ENCODE measurements at places on chromosomes 3 and 15. TPM values are rescaled to one million over a fixed set of nuclear protein-coding genes. Genes with fewer than 3 reads are reported as not detected.
A peak's percentile ranks its signal among the peaks of the same experiment; 100 is the strongest.

The SLC28A2 gene
- not detected for total RNA-seq

The TEX9 gene
- total RNA-seq: 12.7 TPM

The AMIGO3 gene
- 0.29 TPM for total RNA-seq

The P2RY1 gene
- under 0.01 TPM for total RNA-seq

GRCh38 chr15:60675763-60676162 lies 196.8 kb upstream of the ICE2 start:
- DNase-seq: no peak

- DNase-seq: peak; percentile 97
Measured at GRCh38 chr15:101615986-101616848, 36.0 kb downstream of the TM2D3 start.

- DNase-seq: no peak
Measured at GRCh38 chr3:107430996-107431245, 53.7 kb downstream of the CCDC54 start.

DNA sequence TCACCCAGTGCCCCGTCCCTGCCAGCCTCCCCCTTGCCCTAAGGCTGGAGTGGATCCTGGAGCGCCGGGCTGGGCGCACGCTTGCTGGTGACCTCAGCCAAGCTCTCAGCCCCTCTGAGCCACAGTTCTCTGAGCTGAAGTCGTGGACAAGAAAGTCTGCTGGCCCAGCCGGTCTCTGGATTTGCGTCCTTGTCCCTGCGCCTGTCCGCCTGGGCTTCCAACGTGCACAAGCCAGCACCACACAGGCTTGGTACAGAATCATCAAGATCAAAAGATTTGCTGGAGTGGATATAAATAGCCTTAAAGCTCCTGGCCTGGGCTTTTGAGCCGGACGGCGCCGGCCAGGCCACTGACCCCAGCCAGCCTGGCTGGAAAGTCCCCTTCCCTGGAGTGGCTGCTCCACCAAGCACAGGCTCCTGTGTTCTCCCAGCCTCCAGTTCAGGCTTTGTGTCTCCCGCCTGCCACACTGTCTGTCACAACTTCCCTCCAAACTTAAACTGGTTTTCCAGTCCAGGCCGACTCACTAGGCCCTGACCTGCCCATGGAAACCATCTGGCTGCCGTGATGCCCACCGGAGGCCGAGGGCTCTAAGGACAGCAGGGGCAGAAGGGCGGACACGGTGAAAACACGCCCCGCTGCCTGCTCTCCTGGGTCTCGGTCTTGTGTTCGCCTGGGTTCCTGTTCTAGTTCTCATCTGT lies 156.2 kb downstream of the NUP210 start:
- DNase-seq: peak; percentile 43

Data from osteoblast (primary cell).